H4 (cell line): ENCODE measurements at places on chromosomes 13 and 19.

- no peak for DNase-seq
Observed at GRCh38 chr13:45859705-45860104, 8.2 kb upstream of the SIAH3 start.

DNA sequence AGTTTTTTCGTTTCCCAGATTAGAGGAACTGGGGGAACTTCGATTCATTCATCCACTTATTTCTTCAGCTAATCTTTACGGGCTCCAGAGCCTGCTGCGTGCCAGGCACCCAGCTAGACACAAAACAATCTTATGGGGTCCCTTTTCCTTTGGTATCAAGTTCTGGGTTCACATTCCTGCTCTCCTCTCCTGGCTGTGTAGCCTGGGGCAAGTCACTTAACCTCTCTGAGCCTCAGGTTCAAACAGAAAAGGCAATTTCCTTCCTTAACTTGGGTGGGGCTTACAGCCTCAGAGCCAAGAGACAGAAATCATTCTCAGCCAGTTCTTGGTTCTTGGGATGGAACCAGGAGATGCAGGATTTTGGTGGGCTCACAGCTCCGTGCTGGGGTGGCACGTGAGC lies 5.9 kb downstream of the SHD start:
- DNase-seq, result no peak

GRCh38 chr13:104411141-104411765 lies 1345.0 kb upstream of the SLC10A2 start:
- no peak for DNase-seq

GRCh38 chr19:35267353-35267817 lies 1.4 kb upstream of the USF2 start:
- DNase-seq, result no peak

GRCh38 chr19:36140304-36141038 lies 605 bp downstream of the CAPNS1 start:
- DNase-seq, result peak; percentile 74

GRCh38 chr19:5072115-5072514 lies 103.2 kb downstream of the KDM4B start:
- DNase-seq, result no peak

DNA sequence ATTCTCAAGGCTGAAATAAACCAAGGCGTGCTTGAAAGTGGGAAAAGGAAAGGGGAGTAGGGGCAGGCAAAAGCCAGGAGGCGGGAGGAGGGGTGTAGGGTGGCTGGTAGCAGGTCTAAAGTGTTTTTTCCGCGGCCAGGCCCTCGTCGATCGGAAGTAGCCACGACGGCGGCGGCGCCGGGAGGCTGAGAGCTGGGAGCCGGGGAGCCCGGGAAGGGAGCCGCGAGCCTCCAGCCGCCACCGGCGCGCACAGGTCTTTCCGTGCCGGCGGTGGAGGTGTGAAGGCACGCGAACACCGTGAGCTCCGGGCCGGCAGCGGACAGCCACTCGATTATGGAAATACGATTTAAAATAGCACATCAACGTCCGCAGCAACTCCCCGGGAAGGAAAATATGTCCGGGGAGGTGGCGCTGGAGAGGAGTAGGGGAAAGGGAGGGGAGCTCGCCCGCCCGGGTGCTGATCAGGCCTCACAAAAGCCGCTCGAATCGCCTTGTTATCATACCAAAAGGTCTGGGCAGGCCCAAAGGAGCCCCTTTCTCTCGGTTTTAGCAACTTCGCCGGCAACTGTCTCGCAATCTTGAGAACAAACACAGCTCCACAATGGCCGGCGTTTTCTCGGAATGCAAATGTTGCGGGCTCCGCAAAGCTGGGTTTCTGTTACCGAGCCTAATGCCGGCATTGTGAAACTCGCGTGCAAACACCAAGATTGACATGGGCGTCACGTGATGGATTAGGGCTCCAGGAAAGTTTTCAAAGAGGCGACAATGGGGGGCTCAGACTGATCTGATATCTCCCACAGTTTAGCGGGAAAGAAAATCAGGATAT lies 2.9 kb upstream of the PCDH8 start:
- no peak for DNase-seq

DNA sequence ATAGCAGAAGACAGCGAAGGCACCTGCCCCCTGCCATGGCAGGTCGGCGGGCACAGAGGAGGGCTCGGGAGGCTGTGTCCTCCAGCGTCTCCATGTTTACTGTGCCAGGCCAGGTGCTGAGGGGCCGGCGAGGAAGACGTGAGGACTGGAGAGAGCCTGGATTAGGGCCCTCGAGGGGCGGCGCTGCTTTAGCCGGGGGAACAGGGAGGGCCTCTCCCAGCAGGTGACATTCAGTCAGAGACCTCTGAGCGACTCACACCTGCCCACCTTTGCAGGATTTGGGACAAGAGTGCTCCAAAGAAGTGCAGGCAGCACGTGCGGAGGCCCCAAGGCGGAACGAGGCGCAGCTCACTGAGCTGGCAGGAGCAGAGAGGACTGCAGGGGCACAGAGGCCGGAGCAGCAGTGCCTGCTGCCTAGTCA lies 17.6 kb downstream of the KDM4B start:
- no peak for DNase-seq

GRCh38 chr13:32423592-32423991 lies 4.3 kb downstream of the N4BP2L1 start:
- no peak for DNase-seq

GRCh38 chr13:29578300-29579085 lies 17.0 kb downstream of the SLC7A1 start:
- DNase-seq, result no peak

- no peak for DNase-seq
Observed at GRCh38 chr13:109687559-109688448, 98.6 kb downstream of the IRS2 start.

- no peak for DNase-seq
Observed at GRCh38 chr13:42181381-42181953, 90.5 kb upstream of the AKAP11 start.

- no peak for DNase-seq
Observed at GRCh38 chr19:2240881-2241760, 4.5 kb downstream of the SF3A2 start.

DNA sequence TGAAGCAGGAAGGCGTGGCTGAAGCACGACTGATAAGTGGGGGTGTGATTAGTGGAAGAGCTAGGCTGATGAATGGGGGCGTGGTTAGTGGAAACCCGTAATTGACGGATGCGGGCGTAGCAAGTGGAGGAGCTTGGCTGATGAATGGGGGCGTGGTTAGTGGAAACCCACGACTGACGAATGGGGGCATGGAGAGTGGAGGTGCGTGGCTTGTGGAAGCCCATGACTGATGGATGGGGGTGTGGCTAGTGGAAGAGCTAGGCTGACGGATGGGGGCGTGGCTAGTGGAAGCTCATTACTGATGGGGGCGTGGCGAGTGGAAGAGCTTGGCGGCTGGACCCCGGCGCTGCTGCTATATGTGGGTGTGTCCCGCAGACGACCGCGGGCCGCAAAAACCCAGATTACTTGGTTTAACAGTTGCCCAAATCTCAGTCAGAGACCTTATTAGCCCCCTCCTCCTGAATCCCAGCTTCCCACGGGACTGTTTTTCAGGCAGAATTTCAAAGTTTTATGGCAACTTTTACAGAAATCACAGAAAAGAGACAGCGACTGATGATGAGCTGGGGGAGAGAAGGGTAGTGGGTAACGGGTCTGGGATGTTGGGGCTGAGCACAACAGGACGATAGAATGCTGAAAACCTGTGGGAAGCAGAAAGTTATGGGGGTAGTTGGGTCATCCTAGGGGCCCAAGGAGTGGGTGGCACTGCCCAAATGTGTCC lies 9.0 kb upstream of the MEIS3 start:
- DNase-seq, result peak; percentile 100

- no peak for DNase-seq
Observed at GRCh38 chr13:86608701-86609100, 809.5 kb upstream of the SLITRK6 start.

- peak; percentile 99 for DNase-seq
Observed at GRCh38 chr19:18379803-18380747, 5.9 kb upstream of the GDF15 start.
